Stromal cell of bone marrow (primary cell): ENCODE measurements at places on chromosomes 2 and 18.

GRCh38 chr18:12639990-12640880 lies 17.7 kb downstream of the SPIRE1 start:
- no peak for DNase-seq

DNA sequence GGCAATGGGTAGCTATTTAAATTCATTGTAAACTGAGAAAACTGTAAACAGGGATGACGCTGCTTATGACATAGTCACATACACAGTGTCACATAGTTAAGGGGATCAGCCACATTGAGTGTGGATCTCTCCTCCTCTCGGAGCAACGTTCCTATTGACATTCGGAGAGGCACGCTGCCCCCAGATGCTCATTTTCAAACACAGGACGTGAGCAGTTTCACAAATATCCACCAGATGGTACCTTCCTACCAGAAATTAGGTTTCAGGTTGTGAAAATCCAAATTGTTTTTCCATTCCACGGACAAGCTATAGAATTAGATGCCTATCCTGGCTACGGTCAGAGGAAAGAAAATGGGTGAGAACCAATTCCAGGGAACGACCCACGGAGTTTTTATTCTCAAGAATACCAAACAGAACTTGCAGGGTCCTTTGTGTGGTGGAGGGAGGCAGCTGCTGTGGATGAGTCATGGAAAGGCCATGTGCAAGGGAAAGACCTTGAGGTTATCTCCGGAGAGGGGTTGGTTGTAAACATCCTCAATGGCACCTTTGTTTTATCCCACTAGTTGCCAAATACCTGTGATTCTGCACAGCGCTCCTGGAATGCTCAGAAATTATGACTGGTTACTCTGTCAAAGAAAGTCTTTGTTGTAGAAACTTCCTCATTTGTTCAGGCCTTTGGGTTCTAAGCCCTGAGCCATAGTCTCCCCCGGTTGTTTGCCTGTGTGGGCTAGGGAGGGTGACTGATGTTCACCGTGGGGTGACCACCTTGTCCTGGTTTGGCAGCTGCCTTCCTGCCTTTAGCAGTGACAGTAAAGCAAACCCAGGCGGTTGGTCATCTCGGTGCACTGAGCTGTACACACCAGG lies 88.0 kb downstream of the ACTR3 start:
- no peak for DNase-seq

- no peak for DNase-seq
Measured at GRCh38 chr2:26758790-26759321, 5.2 kb upstream of the SLC35F6 start.

DNA sequence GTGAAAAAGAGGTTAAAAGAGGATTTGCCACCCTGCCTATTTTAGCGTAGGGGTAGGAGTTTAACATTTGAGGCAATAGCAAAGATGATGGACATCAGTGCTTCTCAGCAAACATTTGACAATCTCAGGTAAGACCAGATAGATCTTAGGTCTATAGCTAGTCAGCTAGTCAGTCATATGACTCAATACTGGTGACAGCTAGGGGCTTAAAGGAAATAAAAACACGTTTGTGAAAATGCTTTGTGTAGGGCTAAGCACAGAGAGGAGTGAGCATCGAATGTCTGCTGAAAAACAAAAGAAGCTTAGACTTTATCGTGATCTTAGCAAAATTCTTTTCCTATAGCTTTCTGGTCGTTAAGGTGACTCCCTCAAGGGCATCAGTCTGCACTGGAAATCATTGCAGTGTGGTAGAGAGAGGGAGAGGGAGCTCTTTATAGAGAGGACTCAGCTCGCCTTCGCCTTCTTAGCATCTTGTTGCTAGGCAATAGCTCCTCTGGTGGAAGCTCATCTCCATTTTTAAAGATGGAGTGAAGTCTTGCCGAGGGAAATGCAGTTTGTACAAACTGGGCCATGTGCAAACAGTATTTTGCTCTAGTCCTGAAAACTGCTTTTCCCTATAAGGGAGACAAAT lies 62.8 kb upstream of the SLC38A11 start:
- peak; percentile 6 for DNase-seq

DNA sequence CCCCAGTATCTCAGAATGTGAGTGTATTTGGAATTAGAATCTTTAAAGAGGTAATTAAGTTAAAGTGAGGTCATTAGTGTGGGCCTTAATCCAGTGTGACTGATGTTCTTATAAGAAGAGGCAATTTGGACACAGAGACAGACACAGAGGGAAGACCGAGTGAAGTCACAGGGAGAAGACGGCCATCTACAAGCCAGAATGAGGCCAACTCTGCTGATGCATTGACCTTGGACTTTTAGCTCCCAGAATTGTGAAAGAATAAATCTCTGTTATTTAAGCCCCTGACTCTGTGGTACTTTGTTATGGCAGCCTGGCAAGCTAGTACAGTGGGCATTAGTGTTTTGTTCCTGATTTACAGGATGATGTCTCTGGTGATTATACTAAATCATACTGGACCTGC lies 64.6 kb downstream of the LTBP1 start:
- no peak for DNase-seq

DNA sequence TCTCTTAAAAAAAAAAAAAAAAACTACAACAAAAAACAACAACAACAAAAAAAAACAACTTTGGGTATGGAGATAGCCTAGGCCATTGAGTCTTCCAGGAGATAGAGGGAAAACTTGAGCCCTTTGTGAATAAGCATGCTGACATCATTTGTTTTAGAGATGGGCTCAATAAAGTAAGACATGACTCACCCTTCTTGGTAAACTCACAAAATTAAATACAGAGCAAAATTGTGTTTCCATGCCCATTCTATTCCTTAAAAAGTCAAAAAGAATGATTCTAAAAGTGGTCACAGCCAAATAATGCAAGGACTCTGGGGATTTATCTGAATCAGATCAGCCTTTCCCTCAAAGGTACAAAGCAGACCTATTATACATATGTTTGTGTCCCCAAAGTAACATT lies 117.4 kb downstream of the ETAA1 start:
- DNase-seq, result peak; percentile 55

DNA sequence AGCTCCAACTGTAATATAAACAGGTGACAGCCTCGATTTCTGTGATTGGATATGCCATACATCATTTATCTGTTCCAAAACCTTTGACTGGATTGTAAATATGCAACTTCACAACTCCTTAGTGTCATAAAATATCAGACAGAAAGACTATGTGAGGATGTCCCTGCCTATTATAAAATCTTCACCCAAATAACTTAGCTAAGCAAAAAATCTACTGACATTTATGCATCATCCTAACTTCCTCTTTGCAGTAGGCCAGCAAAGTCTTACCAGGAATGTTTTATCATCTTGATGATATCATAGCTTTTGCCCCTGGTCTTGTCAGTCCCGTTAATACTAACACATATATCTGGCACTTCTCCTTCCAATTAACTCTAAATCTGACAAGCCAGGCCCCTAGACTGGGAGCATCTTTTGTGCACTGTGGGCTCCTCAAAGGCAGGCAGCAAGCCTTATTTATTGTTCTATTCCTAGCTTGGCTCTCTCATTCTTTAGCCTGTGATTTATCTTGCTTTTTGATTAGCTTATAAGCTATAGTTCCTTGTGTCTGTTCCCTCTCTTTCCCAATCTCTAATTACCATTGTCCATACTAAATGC lies 356.5 kb upstream of the HNMT start:
- no peak for DNase-seq

DNA sequence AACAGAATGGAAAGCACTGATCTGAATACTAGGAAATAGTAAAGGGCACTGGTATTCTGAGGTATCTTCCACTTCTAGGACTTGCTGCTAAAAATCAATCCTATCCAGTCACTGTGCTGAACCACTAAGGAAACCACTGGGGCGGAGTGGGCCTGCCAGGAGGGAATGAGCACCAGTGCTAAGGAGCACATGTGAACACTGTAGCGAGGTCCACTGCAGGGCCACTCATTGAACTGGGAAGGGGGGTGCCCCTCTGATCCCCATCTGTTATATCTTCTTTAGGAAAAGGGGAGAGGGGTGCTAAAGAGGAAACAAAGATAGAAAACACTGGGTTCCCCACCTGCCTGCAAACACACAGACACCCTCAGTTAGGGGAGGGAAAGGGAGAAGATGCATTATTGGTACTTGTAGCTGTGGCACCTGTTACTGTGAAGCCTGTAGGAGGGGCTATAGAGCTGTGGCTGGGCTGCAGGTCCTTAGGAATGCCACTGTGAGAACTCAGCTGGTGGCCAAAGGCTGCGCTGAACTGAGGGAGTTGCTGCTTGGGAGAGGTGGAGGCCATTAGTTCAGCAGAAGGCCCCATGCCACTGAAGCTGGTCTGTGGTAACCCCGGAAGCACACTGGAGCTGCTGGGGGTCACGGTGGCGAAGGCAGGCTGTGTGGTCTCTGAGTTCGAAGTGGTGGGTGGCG lies 81.8 kb downstream of the INO80D start:
- no peak for DNase-seq

DNA sequence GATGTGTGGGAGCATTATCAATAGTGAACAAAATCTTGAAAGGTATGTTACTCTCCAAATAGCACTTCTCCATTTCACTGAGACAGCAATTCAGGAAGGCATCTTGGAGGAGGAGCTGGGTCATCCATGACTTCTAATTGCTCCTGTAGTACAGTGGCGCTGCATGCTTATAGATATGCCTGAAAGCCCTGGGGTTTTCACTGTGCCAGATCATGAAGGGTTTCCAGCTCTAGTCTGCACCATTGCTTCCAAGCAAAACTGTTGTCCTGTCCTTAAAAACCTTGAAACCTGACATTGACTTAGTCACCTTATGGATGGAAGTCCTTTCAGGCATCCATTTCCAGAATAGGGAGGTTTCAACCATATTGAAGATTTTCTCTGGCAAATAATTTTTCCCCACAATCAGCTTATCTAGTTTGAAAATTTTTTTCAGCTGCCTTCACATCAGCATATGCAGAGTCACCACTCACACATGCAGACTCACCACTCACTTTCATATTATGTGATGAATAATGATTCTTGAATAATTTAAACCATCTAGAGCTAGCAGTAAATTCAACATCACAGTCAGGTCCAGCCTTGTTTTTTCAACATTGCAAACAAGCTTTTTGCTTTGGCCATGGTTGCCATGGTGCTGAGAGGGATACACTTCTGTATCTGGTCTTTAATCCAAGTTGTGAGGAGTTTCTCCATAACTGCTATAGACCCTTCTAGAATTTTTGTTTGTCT lies 297.1 kb downstream of the CLIP4 start:
- DNase-seq, result peak; percentile 20

DNA sequence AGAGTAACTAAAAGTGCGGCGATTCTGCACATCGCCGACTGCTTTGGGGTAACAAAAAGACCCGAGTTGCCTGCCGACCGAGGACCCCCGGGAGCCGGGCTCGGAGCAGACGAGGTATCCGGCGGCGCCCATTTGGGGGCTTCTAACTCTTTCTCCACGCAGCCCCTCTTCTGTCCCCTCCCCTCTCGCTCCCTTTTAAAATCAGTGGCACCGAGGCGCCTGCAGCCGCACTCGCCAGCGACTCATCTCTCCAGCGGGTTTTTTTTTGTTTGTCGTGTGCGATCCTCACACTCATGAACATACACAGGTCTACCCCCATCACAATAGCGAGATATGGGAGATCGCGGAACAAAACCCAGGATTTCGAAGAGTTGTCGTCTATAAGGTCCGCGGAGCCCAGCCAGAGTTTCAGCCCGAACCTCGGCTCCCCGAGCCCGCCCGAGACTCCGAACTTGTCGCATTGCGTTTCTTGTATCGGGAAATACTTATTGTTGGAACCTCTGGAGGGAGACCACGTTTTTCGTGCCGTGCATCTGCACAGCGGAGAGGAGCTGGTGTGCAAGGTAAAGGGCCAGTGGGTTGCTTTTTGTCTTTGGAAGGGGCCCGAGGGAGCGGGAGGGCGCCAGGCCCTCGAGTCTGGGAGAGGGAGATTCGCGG lies 1.4 kb downstream of the TRIB2 start:
- DNase-seq, result no peak

GRCh38 chr2:23588106-23588505 lies 203.1 kb downstream of the KLHL29 start:
- DNase-seq, result no peak

- no peak for DNase-seq
Measured at GRCh38 chr2:67845621-67846369, 217.0 kb downstream of the C1D start.

DNA sequence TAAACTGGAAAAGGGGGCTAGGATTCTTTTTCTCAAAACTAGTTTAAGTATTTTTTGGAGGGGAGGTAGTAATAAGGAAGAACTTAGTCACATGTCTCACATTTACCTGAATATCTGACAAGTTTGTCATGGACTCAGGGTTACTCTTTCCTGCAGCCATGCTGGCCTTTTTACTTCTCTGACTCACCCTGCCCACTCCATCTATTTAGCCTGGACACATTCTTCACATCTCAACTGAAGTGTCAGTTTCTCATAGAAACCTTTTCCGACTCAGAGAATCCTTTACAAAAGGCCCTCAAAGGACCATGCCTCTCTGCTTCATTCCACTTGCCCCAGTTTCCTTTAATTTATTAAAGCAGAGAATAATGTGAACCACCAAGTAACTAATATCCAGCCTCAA lies 42.6 kb downstream of the SCN7A start:
- no peak for DNase-seq

- no peak for DNase-seq
Measured at GRCh38 chr2:29317801-29318485, 202.7 kb downstream of the CLIP4 start.

DNA sequence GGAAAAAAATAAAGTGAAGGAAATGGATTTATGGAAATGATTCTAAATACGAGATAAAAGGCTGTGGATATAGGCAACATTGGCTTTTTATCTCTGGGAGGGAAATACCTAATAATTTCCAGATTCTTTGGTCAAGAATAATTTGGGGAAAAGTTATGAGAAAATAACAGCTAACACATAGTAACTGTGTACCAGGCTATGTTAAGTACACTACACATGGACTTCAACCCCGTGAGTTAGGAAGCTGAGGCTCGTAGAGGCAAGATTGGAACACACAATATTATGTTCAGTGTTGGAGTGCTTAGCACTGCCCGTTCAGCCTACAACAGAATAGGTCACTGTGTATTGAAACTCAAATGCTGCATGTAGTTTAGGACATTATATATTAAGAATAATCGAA lies 34.3 kb upstream of the GPD2 start:
- DNase-seq, result no peak

GRCh38 chr2:69798290-69798908 lies 31.1 kb upstream of the GMCL1 start:
- no peak for DNase-seq

GRCh38 chr18:56545464-56545863 lies 92.9 kb downstream of the TXNL1 start:
- no peak for DNase-seq

DNA sequence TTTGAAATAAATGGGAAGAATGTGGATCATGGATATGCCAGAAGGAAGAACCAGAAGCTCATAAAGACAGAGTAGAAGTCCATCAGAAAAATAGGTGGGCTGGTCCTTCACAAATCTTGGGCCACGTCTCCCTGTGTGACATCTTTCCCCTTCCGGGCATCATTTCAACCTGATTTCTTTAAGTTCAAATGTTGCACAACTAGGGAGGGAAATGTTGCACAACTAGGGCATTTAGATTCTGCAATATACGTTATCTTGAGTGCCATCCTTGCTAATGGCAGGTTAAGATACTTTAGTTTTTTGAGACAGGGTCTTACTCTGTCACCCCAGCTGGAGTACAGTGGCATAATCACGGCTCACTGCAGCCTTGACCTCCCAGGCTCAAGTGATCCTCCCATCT lies 129.6 kb downstream of the CERS6 start:
- DNase-seq, result no peak
